ENCODE measurements at places on chromosomes 11 and 22.
A peak's percentile ranks its signal among the peaks of the same experiment; 100 is the strongest.

DNA sequence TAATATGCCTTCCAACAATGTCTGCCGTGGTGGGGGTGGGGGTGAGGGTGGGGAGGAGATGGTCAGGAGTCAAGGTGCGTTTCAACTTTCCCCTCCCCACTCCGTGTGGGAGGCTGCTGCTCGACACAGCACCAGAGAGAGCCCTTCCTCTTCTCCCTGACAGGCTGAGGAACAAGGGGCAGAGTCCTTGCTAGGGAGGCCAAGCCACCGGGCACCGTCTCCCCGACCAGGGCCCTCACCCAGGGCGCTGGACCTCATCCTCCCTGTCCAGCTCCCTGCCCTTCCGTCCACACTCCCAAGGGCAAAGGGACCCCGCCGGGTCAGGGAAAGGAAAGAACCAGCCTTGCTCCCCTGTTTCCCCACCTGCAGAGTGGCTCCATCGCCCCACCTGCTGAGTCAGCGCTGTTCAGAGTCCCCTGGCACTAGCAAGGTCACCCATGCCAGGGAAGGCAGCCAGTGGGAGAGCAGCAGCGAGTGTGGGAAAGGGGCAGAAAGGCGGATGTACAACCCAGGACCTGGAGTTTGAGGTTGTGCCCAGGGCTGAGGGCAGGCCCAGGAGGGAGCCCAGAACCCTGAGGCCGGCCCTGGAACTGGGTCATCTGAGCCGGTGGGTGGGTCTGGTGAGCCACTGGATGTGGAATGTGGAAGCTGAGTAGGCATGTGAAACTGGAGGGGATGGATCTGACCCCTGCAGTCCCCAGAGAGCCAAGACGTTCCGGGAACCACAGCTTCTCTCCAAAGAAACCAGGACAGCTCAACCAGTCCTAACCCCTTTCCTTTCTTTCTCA, 47.2 kb downstream of the BUD13 start:
- DNase-seq = no peak

DNA sequence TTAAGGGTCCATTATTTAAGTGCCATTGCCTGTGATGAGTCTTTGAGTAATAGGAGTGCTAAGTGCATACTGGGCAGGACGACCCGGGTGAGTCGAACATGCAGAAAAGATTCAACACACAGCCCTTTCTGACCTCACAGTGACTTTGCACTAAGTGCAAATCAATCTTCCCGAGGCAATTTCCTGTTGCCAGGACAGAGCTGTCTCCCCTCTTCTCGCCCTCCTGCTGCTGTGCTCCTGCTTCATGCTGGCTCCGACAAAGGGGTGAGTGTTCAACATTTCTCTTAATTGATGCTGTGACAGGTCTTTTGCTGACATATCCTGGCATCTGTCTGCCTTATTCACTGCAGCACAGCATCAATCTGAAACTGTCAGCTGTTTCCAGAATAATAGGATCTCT, 42.0 kb downstream of the MCHR1 start:
- DNase-seq = peak; percentile 53

GRCh38 chr11:57641011-57641807, 8.5 kb downstream of the YPEL4 start:
- peak; percentile 31 for DNase-seq

DNA sequence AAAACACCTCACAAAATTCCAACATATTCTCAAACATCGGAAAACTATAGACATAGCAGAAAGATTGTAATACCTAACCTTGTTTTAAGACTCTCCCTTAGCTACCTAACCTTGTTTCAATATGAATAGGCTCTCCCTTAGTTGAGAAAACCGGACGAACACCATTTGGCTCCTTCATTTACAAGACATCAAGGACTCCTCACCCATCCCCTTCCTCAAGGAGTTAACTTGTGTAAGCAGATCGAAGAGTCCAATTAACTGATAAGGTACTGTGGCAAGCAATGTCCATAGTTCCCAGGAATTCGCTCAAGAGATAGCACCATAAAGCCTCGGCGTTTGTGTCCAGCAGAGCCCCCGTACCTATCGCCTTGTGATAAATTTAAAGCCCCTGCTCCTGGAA, 4.6 kb upstream of the ACRV1 start:
- no peak for DNase-seq

DNA sequence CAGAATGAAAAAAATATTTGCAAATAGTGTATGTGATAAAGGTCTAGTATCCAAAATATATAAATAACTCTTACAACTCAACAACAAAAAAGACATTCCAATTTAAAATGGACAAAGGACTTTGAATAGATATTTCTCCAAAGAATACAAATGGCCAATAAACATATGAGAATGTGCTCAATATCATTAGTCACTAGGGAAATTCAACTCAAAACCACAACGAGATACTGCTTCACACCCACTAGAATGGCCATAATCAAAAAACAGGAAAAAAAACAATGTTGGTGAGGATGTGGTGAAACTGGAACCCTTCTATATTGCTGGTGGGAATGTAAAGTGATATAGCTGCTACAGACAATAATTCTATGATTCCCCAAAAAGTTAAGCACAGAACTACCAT, 38.6 kb upstream of the RPS13 start:
- no peak for DNase-seq

GRCh38 chr11:118503216-118503615, 24.1 kb upstream of the TTC36 start:
- no peak for DNase-seq

- no peak for DNase-seq
These were observed 34.7 kb upstream of the TOLLIP start for GRCh38 chr11:1344056-1344635.

DNA sequence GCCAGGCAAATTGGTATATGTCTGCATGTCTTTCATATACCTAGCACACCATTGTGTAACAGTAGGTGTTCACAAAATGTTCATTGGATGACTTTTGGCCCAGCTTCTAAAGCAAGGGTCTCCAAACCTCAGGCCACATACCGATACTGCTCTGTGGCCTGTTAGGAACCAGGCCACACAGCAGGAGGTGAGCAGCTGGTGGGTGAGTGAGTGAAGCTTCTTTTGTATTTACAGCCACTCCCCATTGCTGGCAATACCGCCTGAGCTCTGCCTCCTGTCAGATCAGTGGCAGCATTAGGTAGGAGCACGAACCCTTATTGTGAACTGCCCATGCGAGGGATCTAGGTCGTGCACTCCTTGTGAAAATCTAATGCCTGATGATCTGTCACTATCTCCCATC, 836.6 kb downstream of the NTM start:
- no peak for DNase-seq

DNA sequence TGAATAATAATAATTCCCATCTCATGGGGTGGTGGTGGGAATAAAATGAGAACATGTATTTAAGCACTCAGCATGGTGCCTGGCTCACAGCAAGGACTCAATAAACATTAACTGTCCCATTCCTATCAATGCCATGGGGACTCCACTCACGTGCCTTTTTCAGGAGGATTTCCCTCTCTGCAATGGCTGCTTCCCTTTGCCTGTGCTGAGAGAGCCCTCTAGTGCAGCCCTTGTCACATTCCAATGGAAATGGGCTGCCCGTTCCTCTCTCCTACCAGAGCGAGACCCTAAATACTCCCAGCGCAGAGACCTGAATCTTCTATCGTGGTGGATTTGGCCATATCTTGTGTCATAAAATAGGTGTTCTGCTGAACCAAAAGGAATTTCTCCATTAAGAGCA, 621.5 kb upstream of the B3GAT1 start:
- no peak for DNase-seq

- peak; percentile 66 for DNase-seq
These were observed 158.3 kb upstream of the MTMR2 start for GRCh38 chr11:96082002-96082899.

- no peak for DNase-seq
These were observed 174.1 kb downstream of the TTC28 start for GRCh38 chr22:28505416-28506149.

DNA sequence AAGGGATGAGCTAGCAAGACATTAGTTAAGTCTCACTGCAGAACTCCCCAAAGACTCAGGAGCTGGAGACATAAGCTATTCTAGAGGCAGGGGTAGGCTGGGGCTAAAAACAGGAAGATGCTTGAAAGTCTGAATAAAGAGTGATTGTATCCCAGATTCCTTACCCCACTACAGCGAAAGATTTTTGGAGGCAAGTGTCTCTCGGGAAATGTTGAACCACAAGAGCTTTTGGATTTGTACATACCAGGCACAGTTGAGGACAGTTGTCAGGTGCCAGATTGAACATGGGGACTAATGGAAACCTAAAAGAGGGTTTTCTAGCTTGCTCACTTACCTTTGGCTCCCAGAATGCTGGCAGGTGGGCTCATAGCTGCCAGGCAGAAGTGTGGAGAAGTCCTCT, 43.5 kb upstream of the OR9Q1 start:
- no peak for DNase-seq

DNA sequence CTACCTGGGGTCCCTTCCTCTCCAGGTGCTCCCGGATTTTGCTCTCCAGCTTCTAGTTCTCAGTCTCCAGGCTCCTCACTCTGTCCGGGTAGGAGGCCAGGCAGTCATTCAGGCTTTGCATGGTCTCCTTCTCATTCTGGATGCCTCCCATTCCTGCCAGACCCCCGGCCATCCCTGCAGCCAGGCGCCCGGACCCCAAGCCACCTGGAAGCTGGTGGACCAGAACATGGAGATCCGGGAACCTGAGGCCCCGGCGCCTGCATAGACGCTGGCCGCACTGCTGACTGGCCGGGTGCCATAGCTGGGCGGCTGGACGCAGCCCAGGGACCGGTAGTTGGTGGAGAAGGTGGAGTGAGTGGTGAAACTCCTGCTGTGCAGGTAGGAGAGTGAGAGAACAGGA, 8.0 kb upstream of the OR52L1 start:
- no peak for DNase-seq

DNA sequence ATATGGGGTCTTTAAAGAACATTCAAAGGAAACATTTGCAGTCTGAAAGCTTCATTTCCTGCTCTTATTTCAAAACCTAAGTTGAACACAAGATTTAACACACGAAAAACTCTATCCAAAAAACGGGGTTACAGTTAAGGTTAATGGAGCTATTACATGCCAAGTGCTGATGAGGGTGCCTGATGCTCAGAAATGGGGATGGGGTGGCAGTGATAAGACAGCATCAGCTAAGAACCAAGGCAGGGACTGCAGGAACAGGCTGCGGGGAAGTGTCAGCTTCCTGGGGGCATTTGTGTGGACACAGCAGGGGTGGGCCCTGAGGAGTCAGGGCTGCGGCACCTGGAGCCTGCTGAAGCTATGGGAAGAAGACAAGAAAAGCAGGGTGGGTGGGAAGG, 12.2 kb downstream of the DGCR2 start:
- no peak for DNase-seq

GRCh38 chr22:37629928-37630327, 9.5 kb upstream of the SH3BP1 start:
- no peak for DNase-seq

GRCh38 chr11:130798801-130799200, 117.5 kb downstream of the SNX19 start:
- no peak for DNase-seq

DNA sequence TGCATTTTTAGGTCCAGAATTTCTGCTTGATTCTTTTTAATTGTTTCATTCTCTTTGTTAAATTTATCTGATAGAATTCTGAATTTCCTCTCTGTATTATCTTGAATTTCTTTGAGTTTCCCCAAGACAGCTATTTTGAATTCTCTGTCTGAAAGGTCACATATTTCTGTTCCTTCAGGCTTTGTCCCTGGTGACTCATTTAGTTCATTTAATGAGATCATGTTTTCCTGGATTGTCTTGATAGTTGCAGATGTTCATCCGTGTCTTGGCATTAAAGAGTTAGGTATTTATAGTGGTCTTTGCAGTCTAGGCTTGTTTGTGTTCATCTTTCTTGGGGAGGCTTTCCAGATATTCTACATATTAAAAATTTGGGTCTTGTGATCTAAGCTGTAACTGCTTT, 694.8 kb upstream of the CCDC179 start:
- no peak for DNase-seq
